Activated CD4-positive, alpha-beta memory T cell treated with anti-CD3 and anti-CD28 coated beads for 36 hours (primary cell): ENCODE measurements at places on chromosomes 1 and 21.

DNA sequence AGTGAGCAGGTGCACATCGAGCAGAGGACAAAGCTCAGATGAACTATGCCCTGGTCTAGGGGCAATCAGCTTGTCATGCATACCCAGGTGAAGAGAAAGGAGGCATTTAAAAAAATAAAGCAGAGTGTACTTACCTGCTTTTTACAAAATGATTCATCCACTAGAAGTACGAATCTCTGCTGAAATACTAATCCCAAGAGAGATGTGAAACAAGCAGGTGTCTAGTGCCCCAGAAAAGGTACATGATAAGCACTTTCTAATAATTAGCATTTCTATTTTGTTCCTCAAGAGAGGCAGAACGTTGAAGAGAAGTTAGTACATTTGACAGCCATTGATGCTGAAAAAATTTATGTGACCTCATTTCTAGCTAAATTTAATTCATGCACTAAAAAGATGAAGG is 31.1 kb downstream of the CHODL start:
- DNase-seq = no peak

DNA sequence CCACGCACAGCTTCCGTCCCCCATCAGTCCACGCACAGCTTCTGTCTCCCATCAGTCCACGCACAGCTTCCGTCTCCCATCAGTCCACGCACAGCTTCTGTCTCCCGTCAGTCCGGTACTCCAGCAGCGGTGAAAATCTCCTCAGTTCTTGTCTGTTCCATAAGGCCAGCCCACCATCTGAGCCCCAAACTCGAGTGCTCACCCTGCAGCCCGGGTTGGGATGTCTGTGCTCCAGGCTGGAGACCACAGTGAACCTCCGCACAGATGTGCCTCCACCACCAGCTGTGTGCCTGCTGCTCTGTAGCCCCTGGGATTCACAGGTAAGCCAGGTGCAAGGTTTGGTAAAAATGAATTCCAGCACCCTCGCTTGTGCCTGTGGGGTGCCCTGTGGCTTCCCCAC is 258.6 kb downstream of the NPHP4 start:
- no peak for DNase-seq

GRCh38 chr21:41277846-41278245 is 38.8 kb upstream of the FAM3B start:
- DNase-seq = no peak

DNA sequence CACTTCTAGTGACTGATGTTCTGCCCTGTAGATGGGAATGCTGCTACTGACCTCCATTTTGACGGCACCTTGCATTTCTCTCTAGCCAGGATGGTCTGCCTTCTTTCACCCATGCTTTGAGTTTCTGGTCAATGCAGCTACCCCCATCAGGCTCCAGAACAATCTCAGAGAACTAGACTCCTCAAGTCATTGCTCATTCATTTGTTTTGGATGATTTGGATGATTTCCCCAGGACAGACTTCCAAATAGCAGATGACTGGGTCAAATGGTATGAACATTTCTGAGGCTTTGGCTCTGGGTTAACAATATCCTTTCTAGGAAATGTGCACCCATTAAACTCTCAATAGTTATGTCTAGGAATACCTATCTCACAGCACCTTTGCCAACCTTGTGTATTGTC is 63.9 kb downstream of the CSMD2 start:
- DNase-seq = no peak

DNA sequence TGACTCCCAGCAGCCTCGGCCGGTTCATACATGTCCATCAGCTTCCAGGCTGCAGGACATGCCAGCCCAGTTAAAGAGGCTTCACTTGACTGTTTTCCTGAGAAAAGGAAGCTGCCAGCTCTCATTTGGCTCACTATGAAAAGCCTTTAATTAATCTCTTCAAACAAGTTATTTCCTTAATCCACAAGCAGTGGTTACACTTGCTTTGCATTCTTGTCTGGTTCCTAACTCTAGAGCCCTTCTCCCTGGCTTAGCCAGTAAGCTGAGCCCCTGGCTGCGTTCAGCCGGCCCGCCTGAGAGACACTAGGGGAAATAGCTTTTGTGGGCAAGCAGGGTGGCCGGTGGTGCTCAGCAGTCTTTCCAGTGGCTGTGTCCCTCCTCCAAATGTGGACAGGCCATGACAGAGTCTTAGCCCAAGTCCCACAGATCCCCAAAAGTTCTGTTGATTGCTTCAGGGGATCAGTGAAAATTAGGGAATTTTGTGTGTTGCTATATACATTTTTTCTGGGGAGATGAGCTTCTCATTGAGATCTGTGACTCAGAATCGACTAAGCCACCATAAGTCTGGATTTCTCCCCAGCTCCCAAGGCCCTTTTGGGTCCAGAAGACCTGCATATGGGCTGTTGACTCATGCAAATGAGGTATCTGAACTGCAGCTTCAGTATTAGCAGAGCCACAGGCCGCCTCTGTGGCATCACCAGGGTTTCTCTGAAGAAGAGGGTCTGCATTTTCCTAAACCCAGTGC is 10.1 kb downstream of the ATF3 start:
- DNase-seq = no peak

DNA sequence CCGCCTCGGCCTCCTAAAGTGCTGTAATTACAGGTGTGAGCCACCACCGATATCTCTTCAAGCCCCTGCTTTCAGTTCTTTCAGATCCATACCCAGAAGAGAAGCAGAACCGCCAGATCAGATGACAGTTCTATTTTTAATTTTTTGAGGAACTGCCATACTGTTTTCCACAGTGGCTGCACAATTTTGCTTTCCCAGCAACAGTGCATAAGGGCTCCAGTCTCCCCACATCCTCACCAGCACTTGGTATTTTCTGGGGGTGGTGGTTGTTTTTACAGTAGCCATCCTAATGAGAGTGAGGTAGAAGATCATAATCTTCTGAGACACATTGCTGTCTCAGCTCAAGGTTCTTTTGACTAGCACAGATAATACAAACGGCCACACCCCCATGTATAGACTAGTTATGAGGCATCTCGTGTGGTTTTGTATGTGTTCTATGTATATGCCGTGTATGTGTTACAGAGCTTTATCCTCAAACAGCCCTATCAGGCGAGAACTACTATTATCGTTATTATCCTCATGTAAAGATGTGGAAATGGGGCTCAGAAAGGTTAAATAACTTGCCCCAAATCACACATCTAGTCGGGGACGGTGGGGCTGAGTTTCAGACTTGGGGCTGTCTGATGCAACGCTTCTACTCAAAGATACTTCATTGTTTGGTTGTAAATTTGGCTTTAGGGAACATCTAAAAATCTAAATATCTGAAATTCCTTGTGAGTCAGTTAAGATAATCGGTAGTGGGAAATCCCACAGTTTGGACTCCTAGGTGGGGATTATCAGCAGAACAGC is 12.0 kb downstream of the FHAD1 start:
- no peak for DNase-seq

- no peak for DNase-seq
These were observed 29.0 kb downstream of the CLIC6 start for GRCh38 chr21:34697826-34698225.

- DNase-seq = no peak
These were observed 35.5 kb upstream of the HHAT start for GRCh38 chr1:210293171-210293607.

DNA sequence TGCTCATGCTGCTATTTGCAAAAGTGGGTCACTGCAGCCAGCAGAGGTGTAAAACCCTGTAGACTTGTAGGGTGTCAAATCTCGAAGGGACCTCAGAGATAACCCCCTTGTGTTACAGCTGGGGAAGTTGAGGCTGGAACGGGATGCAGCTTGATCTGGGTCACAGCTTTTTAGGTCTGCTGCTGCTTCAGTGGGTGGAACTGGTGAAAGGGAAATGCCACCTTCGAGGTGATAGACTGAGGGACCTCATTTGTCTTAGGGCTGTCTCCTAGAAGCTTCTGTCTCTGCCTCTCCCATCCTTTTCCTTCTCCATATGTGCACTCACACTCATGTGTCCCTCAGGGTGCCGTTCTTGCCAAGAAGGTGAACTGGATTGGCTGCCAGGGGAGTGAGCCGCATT is 35.4 kb downstream of the QSOX1 start:
- no peak for DNase-seq

- no peak for DNase-seq
These were observed 5.0 kb downstream of the GUCA2B start for GRCh38 chr1:42158189-42158588.

DNA sequence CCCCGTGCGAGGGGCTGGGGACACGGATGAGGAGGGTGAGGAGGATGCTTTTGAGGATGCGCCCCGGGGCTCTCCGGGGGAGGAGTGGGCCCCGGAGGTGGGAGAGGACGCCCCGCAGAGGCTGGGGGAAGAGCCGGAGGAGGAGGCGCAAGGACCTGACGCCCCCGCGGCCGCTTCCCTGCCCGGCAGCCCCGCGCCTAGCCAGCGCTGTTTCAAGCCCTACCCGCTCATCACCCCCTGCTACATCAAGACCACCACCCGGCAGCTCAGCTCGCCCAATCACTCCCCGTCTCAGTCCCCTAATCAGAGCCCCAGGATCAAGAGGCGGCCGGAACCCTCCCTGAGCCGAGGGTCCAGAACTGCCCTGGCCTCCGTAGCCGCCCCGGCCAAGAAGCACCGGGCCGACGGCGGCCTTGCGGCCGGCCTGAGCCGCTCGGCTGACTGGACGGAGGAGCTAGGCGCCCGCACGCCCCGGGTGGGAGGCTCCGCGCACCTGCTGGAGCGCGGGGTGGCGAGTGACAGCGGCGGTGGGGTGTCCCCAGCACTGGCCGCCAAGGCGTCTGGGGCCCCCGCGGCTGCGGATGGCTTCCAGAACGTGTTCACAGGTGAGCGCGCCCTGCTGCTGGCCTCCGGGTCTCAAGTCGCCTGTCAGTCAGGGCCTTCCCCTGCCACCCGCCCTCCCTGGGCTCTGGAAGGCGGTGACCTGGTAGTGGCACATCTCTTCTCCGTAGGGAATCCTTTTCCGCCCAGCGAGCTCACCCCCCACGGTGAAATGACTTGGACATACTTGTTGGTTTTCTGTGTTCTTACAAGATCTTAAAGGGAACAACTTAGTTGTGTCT is 1.7 kb downstream of the FMN2 start:
- DNase-seq = no peak
